Dorsolateral prefrontal cortex (tissue), 122 donors: ENCODE measurements at places on chromosomes 12 and 14. TPM values are rescaled to one million over a fixed set of nuclear protein-coding genes. Genes with fewer than 3 reads are reported as not detected.

HHIPL1 gene
- total RNA-seq: 12.4 TPM

ACRBP gene
- 5.0 TPM for total RNA-seq

NFE2 gene
- total RNA-seq: 0.47 TPM

PMEL gene
- 0.85 TPM for total RNA-seq

AP1G2 gene
- 119 TPM for total RNA-seq
